AG09309 (cell line): ENCODE measurements at places on chromosomes 1 and 21.

GRCh38 chr1:59601041-59601441 is 213.7 kb upstream of the HOOK1 start:
- peak; percentile 51 for DNase-seq

- no peak for DNase-seq
Observed at GRCh38 chr1:93448292-93448982, 519 bp downstream of the FNBP1L start.

DNA sequence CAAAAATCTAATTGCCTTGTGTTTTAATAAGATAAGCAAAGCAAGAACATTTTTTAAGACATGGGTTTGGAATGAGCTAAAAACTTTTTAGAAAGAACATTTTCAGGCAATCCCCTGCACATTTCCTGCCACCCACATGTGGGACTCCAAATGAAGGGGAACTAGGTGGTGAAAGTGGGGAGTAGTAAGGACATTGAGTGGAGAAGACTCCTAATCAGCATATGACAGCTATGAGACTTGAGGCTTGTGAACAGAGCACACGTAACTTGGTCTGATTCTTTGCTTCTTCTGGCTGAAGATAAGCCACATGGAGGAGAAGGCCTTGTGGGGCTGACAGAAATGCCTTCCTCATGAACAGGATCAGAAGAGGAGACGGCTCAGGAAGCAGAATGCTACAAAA is 50.3 kb downstream of the FCER1A start:
- no peak for DNase-seq

DNA sequence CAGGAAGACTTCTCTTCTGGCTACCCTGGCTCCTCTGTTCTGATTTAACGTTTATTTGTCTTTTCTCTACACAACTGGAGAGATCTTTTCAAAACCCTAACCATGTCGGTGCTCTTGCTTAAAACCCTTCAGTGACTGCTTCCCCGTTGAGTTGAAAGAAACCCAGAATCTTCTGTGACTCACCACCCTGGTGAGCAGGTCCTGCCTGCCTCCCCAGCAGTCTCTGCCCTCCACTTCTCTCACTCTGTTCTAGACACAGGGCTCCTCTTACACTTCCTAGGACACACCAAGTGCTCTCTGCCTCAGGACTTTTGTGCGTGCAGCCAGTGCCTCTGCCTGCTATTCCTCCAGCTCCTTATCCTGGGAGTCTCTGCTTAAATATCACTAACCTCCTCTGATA is 131.4 kb downstream of the IER5 start:
- no peak for DNase-seq
